Stimulated activated CD4-positive, alpha-beta T cell treated with anti-CD3 and anti-CD28 coated beads, Interleukin-2, amount 100 ng/mL, for 4 hours (primary cell): ENCODE measurements at places on chromosomes 5 and 9.

DNA sequence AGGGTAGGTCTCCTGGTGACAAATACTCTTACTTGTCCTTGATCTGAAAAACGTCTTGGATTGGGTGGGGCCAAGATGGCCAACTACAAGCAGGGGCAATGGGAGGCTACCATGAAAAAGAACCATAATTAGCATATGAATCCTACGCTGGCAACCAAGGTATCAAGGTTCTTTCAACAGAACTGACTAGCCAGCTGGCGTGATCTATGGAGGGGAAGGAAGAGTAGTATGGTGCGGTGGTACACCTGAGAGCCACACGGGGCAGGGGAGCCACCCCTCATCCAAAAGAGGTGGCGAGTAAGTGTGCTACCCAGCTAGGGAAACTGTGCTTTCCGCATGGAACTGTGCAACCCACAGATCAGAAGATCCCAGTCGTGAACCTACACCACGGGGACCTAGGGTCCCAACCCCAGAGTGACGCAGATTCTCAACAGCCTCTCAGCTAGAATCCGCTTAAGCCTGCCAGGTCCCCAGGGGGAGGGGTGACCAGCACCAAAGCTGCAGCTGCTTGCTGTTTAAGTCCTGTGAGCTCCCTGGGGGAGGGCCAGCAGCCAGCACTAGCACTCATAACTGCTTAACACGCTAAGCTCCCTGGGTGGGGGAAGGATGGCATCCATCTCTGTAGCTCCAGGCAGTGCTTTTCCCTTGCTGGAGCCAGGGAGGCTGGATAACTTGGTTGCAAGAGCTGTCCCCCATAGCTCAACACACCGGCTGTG lies 334.8 kb downstream of the FBXL17 start:
- no peak for DNase-seq

GRCh38 chr5:179263391-179264052 lies 81.7 kb downstream of the ADAMTS2 start:
- no peak for DNase-seq

GRCh38 chr5:78354066-78354670 lies 6.2 kb upstream of the SCAMP1 start:
- no peak for DNase-seq

GRCh38 chr9:99026956-99027298 lies 78.0 kb upstream of the TGFBR1 start:
- DNase-seq: no peak

- no peak for DNase-seq
These were observed 656.5 kb downstream of the BNC2 start for GRCh38 chr9:16213781-16214515.

GRCh38 chr9:82512728-82513127 lies 524.2 kb downstream of the SPATA31D1 start:
- no peak for DNase-seq

- no peak for DNase-seq
These were observed 83.8 kb downstream of the ANKRD31 start for GRCh38 chr5:75152860-75153259.

GRCh38 chr9:115799734-115800133 lies 353.9 kb upstream of the PAPPA start:
- no peak for DNase-seq

DNA sequence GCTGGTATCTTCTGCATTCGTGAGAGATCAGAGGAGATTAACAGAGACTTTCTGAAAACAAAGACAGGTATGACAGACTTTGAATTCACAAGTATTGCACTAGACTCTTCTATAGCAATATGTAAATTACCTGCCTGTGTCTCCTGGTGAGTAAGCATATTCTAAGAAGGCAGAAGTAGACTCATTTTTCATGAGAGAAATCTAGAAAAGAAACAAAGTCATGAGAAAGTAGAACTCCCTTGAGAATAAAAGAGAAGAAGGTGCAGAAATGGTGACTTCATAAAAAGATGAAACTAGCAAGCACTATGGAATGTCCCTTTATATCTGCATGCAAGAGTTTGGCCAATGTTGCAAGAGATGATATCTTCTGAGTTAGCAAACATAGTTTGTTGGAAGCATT lies 419.8 kb downstream of the DMRT2 start:
- DNase-seq: no peak

DNA sequence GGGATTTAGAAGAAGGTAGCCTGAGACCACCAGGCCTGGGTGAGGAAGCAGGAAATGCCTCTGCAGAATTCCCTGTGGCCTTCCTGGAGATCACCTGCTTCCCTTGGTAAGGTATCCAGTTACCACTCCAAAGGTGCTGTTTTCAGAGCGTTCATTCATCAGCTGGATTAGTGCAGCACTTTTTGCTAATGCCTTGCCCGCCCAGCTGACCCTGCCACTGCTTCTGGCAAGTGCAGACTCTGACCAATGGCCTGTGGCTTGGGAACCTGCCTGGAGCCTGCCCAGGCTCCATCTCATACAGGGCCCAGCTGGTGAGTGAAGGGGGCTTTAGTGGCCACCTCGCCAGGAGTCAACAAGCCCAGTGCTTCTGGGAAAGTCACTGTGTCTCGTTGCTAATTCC lies 48.6 kb downstream of the FOXI1 start:
- no peak for DNase-seq

DNA sequence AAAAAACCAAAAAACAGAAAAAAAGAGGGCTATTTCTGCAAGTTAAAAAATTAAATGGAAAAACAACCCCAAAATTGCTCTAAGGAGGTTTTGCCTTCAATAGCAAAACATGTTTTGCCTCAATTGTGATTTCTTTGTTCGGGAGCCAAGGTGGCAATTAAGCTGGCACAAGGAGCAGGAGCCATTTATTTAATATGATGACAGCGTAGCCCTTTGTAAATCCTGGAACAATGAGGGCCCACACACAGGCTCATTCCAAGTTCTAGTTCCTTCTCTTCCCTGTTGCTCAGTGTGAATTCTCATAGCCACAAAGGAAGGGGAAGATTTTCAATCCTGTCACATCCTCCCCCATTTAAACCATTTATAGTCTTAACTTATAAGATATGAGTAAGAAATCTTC lies 353.2 kb downstream of the PDE4D start:
- no peak for DNase-seq

GRCh38 chr5:56951126-56951945 lies 587 bp downstream of the MIER3 start:
- no peak for DNase-seq

DNA sequence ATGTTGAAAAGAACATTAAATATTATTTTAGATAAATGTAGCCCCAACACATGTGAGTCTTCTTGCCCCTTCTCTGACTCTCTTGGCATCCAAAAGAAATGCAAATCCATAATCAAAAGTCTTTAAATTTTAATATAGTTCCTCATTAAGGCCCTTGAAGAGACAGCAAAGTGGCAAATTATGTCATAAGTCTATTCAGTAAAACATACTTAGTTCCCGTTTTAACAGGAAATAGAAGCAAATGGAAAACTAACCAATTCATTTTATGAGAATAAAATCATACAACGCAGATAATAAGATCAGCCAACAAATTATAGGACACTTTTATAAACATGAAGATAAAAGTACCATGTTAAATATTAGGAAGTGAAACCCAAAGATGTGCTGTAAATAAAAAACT lies 20.1 kb upstream of the IFNB1 start:
- DNase-seq: no peak

GRCh38 chr5:180436936-180437335 lies 57.2 kb upstream of the CNOT6 start:
- DNase-seq: no peak

GRCh38 chr9:130854092-130854491 lies 19.0 kb downstream of the ABL1 start:
- DNase-seq: no peak

GRCh38 chr5:78650531-78650930 lies 2.0 kb upstream of the LHFPL2 start:
- no peak for DNase-seq

- peak; percentile 12 for DNase-seq
These were observed 40.1 kb downstream of the DCAF10 start for GRCh38 chr9:37840560-37841194.

GRCh38 chr5:158635565-158635964 lies 464.2 kb downstream of the EBF1 start:
- DNase-seq: no peak

- no peak for DNase-seq
These were observed 153.2 kb downstream of the MACROH2A1 start for GRCh38 chr5:135245521-135246499.

GRCh38 chr5:4068171-4068570 lies 472.5 kb downstream of the IRX1 start:
- no peak for DNase-seq

DNA sequence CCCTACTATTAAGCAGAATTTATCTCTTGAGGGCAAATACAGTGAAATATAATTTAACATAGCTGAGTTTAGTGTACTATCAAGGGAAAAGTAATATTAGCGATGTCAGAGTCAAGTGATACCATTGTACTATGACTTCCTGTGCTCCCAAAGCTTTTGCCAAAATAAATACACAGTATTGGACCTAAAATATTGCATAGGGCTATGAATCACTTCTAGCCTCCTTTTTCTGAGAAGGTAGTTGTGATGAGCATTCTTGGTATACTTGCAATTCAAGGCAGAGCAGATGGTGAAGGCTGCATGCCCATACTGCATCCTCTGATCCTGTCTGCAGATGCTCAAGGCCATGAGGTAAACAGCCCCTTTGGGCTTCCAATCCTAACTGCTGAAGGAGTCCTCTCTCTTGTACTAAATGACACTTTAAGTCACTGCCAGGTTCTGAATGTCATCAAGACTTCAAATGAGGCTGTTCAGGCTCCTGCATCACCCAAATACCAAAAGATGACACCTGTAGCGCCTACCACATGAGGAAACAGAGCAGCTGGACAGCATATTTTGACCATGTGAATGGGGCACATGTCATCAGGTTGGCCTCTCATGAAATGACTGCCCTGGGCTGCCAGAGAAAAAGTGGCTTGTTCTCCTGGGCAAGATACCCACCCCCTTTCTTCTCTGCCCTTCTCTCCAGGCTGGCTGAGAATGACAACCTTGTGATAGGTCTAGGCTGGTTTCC lies 29.7 kb upstream of the PPP2CA start:
- DNase-seq: no peak

DNA sequence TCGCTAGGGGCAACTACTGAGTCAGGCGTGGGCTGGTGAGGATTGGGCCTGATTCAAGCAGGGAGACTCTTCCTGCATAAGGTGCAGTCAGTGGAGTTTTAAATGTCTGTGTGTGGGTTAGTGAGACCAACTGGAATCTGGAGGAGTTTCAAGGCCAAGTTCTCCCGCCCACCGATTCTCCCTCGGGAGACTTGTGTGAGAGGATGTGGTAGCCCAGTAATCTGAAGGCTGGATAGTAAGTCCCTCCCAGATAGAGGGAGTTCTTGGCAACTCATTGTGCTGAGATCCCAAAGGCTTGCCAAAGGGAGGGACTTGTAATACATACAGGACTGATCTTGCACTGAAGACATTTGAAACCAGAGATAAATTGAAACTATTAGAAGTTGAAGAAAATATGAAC lies 51.8 kb downstream of the WDR36 start:
- no peak for DNase-seq

DNA sequence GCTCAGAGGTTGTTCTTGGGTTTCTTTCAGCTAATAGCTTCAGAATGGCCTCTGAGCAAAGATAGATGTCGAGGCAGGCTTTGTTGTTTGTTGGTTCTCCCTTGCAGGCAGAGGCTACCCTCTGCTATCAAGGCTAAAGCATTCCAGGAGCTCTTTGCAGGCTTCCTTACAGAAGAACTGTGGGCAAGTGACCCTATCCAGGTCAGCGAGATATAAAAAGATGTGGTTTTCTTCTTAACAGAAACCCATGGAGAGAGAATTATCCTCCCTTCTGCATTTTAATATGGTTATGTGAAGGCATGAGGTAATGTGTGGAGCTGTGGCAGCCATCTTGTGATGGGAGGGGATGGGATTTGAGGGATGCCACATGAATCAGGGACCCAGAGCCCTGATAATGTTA lies 67.0 kb downstream of the TLE4 start:
- DNase-seq: no peak

DNA sequence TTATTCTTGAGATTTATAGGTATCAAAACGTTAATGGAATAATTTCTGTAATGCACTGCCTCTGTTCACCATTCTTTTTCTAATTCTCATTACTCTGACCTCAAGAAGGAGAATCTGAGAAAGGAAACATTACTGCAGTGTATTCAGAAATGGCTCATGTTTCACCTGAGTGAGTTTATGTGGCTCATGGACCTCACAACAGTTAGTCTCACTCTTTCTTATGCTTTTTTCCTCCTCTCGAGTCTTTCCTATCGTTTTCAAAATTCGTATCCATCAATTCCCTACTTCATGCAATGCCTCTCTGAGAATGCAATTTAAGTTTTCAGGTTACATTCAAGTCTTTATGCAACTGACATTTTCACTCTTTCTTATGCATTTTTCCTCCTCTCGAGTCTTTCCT lies 9.6 kb downstream of the CDH10 start:
- DNase-seq: no peak

GRCh38 chr5:67465537-67466207 lies 269.1 kb upstream of the CD180 start:
- DNase-seq: no peak

DNA sequence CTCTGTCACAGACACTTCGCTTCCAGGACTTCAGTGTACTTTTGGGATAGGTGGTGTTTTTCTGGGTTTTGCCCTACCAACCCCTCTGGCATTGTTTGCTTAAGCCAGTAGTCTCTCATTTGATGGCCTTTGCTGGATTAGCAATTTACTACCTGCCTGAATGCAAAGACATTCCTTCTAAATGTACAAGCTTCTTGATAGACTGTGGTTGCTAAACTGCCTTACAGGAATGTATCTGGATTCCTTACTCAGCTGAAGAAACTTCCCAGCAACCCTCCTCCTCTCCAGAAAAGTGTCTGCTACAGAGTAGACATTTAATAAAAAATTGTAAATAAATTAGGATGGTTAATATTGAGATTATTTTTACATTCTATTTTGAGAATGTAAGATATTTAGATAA lies 1916.7 kb downstream of the EFNA5 start:
- DNase-seq: no peak

GRCh38 chr5:14379739-14380497 lies 201.7 kb upstream of the OTULINL start:
- DNase-seq: no peak

GRCh38 chr5:32320576-32320975 lies 7.8 kb upstream of the MTMR12 start:
- DNase-seq: no peak

- no peak for DNase-seq
These were observed 115.6 kb downstream of the TTC39B start for GRCh38 chr9:15191378-15191777.

- DNase-seq: no peak
These were observed 136.5 kb downstream of the MRPL36 start for GRCh38 chr5:1663186-1663585.

- no peak for DNase-seq
These were observed 28.4 kb downstream of the RFX3 start for GRCh38 chr9:3497401-3497800.

DNA sequence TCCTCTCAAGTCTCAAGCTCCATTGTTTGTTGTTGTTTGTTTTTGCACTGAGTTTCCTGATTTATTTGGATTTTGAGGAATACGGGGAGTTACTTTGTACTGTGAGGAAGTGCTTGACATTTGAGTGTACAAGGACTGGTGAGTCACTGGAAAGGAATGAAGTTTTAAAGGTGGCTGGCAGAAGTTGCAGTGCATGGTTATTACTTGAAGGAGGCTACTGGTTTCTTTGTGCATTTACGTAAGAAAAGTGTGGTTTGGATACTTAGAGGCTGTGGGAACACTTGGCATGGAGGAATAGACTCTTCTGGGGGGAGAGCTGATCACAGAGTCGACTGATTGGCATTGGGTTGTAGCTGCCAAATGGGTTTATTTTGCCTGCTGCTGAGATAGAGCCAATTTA lies 919.0 kb downstream of the TAF11L14 start:
- no peak for DNase-seq
